ENCODE measurements at places on chromosomes 4 and X.

GRCh38 chr4:23770011-23770410 is 119.8 kb downstream of the PPARGC1A start:
- DNase-seq, result no peak

DNA sequence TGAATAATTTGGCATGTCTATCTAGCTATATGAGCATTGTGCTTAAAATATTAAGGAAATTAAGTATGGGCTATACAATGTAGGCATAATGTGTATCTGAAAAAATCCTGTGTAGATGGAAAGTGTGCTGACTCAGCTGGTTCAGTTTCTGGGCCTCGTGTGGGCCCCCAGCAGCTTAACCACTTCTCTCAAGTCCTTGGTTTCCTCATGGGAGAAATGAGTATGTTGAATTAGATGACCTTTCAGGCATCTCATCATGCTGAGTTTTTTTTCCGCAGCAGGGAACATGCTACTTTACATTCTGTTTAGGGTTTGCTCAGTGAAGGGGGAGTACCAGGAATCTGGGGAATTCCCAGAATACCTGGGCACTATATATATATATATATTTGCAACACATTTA is 30.5 kb downstream of the RHOH start:
- DNase-seq, result no peak

DNA sequence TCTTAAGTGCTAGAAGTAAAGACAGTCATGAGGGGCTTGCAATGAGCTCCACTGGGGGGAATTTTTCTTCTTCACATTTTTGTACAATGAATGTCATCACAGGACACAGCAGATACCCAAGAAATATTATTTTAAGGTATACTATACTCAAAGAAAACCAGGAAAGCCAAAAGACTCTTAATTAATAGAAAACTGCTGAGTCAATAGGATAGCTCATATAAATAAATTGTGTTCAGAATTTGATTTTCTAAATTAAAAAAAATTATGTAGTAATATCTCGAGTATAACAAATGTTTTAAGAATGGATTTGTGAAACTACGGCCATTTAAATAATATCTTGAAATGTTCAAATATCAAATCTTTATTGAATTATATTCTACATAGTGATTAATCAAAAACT is 25.7 kb upstream of the CXCL8 start:
- DNase-seq, result no peak

DNA sequence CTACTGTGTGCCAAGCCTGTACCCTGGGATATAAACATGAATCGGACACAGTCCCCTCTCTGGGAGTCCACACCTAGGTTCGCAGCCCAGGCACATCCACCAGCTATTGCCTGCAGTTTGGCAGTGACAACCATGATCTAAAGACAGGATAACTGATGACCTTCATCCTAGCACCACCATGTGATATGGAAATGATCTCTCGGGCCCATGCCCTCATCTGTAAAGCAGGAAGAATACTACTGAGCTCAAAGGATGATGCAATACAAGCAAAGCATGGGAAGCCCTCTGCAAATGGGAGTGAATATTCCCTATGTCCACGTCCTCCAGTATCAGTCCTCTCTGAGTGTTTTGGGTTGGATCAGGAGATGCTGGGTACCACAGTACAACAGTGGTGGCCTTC is 80.9 kb upstream of the MSX1 start:
- no peak for DNase-seq

GRCh38 chr4:126409746-126410145 is 1095.0 kb downstream of the FAT4 start:
- no peak for DNase-seq

DNA sequence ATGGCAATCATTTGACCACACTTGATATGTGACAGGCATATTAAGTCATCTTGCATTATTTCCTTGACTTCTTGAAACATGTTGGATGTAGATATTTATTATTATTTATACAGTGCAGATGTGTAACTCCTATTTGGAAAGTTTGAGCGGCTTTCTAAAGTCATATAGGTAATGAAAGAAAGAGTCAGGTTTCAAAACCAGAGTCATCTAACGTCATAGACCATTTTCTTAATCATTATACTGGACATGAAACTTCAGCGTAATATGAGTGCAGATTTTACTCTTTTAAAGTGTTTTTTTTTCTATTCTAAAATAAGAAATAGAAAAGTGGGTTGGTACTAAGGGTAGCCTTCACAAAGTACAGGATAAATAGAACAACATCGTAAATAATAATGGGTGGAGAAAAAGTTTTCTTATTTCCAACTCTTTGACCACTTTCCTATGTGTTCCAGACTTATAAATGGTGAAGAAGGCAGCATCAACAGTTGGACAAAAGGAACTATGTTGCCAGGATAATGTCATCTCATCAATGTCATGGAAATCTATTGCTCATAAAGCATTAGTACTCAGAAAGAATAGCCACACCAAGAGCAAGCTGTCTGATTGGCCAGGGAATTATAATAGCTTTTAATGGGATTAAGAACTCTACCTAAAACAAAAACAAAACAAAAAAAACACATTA is 108.0 kb upstream of the PCDH18 start:
- DNase-seq, result no peak

DNA sequence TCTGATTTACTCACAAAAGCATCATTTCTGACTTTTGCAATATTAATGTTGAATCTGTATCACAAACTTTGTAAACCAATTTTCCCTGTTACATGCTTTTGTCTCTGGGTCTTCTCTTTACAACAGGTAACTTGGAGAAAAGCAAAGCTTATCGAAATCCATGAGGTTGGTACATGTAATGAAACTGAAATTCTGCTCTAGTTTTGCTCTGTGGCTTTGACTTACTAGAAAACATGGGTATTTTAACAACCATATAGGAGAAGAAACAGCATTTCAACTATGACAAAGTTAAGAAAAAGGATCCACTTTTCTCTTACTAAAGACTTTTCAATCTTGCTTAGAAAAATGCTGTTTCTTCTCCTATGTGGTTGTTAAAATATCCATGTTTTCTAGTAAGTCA is 645.8 kb downstream of the STIM2 start:
- DNase-seq, result no peak

- DNase-seq, result no peak
Measured at GRCh38 chr4:54445866-54446265, 211.9 kb upstream of the KIT start.

DNA sequence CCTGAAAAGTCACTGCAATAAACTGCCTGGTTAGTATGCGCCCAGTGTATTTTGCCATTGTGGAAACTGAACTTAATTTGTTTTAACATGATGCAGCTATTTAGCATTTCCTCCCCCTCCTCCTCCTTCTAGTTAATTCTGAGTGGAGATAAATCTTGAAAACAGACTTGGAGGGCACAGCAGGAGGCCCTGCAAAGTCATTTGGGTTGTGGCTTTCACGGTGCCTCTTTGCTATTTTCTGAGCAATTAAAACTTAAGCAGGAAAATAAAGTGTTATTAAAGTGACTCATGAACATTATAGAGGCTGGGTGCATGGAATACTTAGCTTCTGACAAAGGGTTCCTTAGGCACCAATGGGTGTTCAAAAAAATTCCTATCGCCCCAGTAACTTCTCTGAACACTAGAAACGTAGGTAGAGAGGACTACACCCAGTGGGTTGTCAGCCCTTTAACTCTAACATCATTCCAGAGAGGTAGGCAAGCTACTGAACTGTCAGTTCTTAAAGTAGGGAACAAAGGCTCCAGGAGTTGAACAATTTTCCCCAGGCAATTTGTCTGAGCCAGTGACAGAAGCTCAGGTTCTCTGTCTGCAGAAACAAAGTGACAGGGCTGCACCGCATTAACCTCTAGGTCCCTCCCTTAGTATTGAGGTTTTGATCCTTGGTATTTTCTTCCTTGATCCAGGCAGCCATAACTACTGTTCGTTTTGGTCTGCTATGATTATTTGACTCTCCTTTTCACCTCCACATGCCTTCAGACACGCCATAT is 158.3 kb upstream of the KIT start:
- DNase-seq, result no peak

DNA sequence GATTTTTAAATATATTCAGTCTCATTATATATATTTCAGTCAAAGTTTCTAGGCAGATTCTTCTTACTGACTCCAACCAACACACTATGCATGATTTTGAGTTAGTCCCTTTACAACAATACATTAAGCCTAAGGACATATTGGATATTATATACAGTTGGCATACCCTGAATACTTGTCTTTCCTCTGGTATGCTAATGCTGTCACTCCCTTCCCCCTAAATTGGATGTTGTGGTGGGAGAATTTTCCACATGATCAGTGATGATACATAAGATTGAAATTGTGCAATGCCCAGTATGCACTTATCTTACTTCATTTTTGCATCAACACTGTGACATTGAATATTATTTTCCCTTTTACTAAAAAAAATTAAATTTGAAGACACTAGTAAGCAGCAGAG is 935.2 kb downstream of the PCDH7 start:
- DNase-seq, result no peak

DNA sequence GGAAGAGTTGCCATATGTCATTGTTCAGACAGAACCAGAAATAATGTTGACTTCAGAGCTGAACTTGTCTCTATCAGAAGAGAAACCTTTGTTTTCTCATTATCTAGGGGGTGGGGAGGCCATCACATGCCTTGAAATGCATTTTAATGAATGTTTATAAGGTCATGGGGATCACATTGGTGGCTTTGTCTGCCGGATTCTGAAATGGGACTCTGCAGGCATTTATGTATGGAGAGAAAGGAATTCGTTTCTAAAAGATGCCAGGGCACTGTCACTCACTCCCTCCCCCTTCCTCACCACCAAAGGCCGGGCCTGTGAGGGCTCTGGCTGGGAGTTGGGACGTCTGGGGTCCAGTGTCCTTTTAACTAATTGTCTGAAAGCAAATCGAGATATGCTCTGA is 102.2 kb downstream of the MAMLD1 start:
- DNase-seq, result no peak

DNA sequence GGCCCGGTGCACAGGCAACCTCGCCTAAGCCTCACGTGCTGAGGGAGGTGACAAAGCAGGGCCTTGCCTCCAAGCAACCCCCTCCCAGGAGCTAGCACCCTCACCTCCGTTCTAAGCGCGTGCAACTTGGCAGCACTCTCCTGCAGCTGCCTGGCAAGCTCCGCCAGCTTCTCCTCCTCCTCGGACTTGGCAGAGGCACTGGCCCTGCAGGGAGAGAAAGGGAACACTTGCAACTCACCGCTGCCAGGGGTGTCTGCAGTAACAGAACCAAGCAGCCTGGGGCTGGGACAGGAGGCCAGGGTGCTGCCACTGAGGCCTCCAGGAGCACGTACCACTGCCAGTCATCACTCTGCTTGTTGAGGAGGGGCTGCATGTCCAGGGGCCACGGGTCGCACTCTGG is 10.3 kb upstream of the TREX2 start:
- no peak for DNase-seq

DNA sequence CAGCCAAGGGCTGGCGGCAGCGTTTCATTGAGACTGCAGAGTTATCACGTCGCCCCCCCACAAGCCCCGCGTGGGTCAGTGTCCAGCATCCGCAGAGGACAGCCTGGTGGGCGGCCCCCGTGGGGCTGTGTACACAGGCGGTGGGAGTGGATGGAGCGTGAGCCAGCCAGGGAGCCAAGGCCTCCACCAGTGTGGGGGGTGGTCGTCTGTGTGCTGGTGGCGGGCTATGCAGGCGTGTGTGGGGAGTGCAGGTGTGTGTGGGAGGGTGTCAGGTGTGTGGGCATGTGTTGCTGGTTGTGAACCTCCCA is 56.5 kb upstream of the NKX1-1 start:
- no peak for DNase-seq

DNA sequence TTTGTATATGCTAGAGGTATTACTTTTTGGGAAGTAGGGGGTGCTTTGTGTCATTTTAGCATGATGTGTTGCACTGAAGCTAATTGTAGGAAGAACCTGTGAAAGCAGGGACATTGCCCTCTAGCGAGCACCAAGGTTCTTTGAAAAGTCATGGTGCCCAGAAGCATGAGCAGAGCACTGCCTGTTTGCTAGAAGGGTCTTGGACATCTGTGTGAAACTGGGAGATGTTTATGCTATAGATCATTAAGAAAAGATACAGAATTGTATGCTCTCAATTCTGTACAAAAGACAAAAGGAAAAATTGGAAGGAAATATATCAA is 14.7 kb downstream of the GRPR start:
- peak; percentile 31 for DNase-seq

GRCh38 chr4:111136967-111137366 is 514.1 kb upstream of the PITX2 start:
- no peak for DNase-seq

DNA sequence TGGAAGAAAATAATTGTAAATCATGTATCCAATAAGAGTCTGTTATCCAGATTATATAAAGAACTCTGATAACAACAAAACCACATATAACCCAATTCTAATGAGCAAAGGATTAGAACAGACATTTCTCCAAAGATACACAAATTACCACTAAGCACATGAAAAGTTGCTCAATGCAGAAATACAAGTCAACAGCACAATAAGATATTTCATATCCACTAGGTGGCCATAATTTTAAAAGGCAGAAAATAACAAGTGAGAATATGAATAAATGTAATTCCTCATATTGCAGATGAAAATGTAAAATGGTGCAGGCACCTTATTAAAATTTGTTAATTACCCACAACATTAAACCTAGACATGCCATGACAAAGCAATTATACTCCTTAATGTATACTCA is 73.9 kb upstream of the ZCCHC13 start:
- peak; percentile 2 for DNase-seq

DNA sequence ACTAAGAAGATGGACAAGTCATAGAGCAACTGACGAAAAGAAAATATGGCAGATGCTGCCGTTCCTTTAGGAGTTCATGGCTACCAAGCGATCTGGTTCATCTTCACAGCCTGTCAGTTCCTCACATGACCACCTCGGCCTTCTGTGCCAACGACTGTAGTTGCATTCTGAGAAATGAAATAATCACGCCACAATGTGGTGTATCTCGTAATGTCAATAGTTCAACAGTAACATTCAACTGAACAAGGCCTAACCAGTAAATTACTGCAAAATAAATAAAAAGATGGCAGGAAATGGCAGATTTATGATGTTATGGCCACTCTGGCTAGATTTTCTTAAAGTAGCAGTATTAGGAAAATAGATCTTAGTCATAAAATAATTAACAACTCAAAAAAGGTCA is 4.4 kb downstream of the GPRIN3 start:
- DNase-seq, result no peak

DNA sequence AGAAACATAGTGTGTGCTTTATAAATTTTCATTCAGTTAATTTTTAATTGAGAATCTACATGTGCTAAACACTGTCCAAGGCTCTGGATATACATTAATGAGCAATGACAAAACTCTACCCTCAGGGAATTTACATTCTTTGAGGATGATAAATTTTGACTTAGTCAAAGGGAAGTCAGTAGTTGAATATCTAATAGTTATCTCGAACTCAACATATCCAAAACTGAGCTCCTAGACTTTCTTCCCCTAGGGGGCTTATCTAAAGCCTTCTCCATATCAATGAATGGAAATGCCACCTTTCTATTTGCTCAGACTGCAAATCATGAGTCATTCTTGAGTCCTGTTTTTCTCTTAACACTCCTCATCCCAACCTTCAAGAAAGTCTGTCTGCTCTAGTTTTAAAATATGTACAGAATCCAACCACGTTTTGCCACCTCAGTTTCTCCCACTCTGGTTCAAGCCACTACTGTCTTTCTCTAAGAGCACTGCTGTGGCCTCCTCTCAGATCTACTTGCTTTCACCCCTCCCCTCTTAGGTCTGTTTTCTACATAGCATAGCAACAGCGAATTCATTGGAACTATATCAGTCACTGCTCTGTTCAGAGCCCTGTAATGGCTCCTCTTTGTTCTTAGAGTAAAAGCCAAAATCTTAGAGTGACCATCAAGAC is 9.5 kb downstream of the PARM1 start:
- DNase-seq, result no peak

GRCh38 chr4:150082241-150082640 is 4.0 kb downstream of the DCLK2 start:
- no peak for DNase-seq
